ENCODE measurements at places on chromosomes 11 and 22.

DNA sequence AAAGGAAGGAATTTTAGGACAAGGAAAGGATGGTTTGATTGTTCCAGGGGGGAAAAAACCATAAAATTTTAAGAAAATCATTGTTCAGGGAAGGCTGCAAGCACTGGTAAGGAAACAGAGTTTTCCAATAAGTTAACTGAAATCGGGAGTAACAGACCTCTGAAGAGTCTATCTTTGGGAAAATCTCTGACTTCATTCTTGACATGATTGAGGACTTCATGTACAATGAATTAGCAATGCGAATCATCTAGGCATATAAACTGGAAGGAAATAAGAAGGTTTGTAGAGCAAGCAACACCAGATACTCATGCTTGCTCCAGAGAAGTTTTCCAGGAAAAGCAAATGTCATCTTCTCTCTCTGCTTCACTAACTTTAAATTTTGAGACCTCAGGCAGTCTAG is 18.5 kb downstream of the APLP2 start:
- DNase-seq: no peak

DNA sequence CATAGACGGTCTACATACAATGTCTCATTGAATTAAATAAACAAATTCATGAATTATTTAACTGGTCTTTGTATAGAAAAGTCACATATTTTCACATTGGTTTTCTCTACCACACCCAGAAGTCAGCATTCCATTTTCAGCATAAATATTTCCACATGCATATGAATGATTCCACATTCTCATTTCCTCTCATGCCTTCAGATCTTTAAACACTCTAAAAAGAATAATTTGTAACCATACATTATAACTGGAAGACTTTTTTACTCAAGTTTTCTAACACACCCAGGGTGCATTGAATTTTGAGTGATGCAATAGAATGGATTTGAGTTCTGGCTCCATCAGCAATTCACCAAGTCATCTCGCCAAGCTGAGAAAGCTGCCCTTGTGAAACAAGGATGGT is 501.8 kb upstream of the TENM4 start:
- DNase-seq: no peak

GRCh38 chr11:12771875-12772274 is 97.7 kb downstream of the TEAD1 start:
- DNase-seq: no peak

DNA sequence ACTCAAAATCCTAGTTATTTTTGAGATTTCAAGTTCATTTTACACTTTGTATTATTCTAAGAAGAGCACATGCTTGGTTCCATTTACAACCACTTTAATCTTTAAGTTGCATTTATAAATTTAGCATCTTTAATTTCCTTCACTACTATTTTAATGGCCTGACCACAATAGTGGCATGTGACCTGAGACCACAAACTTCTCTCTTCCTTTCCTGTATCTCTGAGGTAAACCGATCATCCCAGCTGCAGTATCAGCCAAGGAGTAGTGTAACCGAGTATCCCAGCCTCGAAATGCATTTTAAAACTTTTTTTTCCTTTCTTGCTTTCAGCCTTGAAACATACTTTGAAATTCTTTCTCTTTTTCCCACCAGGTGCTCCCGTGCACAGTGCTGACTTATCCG is 28.7 kb upstream of the CBX6 start:
- no peak for DNase-seq

GRCh38 chr11:96112192-96113128 is 188.6 kb upstream of the MTMR2 start:
- DNase-seq: no peak

DNA sequence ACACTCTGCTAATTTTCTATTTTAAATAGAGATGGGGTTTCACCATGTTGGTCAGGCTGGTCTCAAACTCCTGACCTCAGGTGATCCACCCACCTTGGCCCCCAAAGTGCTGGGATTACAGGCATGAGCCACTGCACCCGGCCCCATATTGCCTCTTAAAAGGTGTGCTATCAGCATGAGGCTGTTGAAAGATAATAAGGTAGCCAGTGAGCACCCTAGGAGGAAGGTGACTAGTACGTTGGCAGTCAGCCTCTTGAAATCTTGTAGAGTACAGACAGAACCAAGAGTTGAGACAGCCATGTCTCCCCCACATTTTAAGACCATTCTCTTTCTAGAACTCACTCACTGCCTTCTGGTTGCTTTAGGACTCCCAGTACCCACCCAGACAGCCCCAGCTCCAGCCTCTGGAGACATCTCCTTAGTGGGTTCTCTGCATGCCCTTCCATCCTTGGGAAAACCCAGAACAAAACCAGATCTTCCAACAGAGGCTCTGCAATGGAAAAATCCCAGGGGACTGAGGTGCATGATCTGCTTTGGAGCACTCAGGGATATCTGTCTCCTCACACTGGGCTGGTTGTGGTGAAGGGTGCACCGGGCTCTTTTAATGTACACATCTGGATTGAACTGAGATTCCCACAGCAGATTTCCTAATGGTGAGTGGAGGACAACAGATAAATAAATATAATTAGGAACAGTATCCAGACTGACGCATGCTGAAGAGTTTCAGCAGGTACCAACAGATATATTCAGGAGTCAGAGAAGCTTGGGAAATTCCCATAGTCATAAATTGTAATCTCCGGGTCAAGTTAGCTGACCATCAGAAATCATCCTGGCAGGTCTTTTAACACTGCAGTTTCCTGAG is 49.4 kb downstream of the LRRC74B start:
- no peak for DNase-seq

DNA sequence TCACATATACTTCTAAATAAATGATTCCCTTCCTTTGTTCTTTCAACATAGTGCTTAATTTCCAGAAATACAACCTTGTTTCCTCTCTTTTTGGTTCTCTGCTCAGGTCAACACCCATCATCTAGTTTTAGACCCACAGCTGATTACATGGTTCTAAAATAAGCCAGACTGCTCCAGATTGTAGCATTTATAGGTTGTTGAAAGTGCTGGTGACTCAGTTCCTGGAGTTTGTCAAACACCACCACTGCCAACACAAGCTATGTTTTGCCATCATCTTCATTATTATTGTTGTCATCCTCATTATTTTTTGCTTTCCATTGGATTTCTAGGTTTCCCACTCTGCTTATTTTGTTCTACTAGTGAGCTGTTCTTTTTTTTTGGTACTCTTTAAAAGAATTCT is 22.3 kb upstream of the MMP20 start:
- no peak for DNase-seq

- no peak for DNase-seq
Observed at GRCh38 chr11:61974766-61975631, 7.6 kb upstream of the FTH1 start.

DNA sequence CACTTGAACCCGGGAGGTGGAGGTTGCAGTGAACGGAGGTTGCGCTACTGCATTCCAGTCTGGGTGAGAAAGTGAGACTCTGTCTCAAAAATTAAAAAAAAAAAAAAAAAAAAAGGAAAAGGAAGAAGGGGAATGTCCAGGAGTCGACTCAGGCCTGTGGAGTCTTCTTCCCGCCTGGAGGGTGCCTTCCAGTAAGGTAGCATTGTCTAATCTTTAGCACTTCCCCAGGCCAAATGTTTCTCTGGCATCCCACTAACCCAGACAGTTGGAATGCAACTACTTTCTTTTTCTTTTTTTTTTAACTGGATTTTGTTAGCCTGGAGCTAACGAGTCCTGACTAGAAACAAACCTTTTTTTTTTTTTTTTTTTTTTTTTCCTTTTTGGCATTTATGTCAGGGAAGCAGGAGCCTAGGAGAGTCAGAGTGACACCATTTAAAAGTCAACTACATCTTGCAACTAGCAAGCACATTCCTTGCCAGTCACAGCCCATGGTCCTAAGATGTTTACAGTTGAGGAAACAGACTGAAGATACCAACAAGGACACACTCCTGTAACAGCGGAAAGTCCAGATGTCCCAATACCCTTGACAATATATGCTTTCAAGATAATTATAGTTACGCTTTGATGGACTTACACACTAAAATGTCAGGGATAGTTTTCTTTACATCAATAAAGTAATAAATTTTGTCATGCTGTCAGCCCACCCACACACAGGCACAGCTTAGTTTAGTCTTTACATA is 10.6 kb downstream of the PLET1 start:
- no peak for DNase-seq

GRCh38 chr11:94602430-94603372 is 35.5 kb downstream of the PIWIL4 start:
- peak; percentile 64 for DNase-seq

- no peak for DNase-seq
Observed at GRCh38 chr11:1149545-1149944, 8.2 kb upstream of the MUC5AC start.

GRCh38 chr11:84091212-84091986 is 805.2 kb upstream of the CCDC90B start:
- no peak for DNase-seq

DNA sequence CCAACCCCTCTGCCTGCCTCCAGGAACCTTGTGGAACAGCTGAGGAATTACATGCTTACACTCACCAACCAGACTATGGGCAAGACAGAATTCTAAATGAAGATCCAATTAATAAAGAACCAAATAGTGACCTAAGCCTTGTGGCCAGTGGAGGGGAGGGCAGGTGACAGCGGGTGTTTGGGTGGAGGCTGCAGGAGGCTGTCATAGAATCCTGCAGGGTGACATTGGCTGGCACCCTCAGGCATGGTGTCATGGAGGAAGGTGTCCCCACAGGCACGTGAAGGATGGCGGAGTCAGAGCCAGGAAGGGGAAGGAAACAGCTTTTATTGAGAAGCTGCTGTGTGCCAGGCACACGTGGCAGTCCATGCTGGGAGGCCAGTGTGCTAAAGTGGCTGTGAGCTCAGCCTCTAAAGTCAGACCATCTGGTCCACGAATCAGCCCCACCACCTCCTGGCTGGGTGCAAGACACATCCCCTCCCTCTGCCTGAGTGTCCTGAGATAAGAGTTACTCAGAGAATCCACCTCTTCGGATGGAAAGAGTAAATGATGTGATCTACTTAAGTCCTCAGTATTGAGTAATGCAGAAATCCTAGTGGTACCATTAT is 8.7 kb downstream of the MYO18B start:
- DNase-seq: no peak

- DNase-seq: no peak
Observed at GRCh38 chr11:86748296-86748695, 52.0 kb upstream of the PRSS23 start.

DNA sequence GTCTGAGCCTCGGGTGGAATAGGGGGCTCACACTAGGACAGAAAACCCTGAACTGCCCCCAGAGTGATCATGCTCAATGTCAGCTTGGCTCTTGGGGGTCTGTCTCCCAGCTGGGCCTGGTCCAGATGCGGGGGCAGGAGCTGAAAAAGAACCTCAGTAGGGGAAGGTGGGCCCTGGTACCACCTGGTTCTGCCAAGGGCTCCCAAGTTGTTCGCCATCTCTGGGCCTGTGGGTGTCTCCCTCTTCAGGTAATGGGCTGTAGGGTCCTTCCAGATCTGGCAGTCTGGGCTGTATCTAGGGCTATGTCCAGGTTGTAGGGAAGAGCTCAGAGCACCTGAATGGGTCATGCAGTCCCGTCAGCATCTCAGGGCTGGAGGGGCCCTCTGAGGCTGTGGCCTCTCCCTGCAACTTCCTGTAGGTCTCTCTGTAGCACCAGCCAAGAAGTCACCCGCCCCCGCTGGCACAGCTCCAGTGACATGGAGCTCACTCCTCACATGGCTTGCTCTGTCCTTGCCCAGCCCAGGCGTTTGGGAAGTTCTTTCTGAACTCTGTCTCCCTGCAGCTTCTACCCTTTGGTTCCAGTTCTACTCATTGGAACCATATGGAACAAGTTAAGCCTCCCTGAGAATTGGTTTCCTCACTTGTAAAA is 33.0 kb upstream of the SOX10 start:
- no peak for DNase-seq

GRCh38 chr11:79675081-79675480 is 234.3 kb upstream of the TENM4 start:
- no peak for DNase-seq

DNA sequence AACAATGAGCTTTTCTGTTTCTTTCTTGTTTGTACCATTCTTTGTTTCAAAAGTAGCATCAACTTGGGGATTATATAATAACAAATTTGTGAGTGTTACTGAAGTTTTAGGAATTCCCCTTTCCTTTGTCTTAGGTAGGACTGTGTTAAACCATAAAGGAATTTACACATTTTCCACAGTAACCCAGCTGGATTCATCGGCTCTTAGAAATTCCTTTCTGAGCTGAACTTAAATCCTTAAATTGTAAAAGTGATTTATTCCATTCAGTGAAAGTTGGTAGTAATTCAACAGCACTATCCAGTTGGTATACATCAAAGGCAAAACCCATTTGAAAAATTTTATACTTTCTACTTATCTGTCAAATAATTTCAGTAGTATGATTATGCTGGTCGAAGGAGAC is 11.8 kb downstream of the EMSY start:
- DNase-seq: no peak

DNA sequence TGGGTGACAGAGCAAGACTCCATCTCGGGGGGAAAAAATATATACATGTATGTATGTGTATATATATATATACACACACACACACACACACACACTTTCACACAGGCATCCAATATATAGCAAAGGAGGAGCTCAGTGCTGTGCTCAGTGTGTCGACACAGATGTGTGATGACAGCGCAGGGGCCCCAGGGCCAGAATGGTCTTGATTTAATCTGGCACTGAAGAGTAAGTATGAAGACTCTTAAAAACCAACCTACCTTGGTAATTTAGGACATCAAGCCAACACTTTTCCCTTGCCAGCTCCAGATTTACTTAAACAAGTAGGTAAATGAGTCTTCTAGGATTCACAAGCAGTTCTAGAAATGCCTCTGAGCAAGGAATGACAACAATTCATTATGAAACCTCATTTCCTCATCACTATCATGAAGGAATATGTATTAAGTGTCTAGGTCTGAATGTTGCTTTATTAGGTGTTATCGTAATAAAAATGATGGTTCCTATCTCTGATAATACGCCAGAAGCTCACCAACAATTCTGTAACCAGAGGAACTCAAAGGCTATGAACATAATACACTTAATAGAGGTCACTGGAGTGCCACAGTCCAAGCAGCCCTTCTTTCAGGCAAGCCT is 71.5 kb downstream of the SGSM3 start:
- no peak for DNase-seq

GRCh38 chr22:40641269-40641668 is 4.8 kb upstream of the MRTFA start:
- no peak for DNase-seq

DNA sequence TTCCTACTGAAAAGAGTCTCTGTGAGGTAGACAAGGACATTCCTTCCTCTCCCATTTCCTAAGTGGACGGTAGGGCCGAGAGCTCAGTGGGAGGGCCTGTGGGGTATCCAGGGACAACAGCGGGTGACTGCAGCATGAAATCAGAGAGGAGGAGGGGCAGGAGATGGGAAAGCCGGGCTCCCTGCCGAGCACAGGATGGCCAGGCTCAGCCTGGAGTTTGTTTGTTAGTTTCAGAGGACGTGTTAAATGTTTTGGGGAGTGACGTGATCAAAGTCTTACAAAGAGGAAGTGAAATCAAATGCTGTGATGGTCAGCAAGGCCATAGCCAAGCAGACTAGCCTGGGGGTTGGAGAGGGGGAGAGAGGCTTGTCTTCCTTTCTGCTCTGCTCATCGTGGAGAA is 152.7 kb downstream of the ADAMTS15 start:
- no peak for DNase-seq

- no peak for DNase-seq
Observed at GRCh38 chr11:79258576-79258975, 182.3 kb downstream of the TENM4 start.

GRCh38 chr11:61885784-61886580 is 5.4 kb downstream of the FADS3 start:
- DNase-seq: no peak
